ENCODE measurements at places on chromosomes 12 and 14.
A peak's percentile ranks its signal among the peaks of the same experiment; 100 is the strongest.

DNA sequence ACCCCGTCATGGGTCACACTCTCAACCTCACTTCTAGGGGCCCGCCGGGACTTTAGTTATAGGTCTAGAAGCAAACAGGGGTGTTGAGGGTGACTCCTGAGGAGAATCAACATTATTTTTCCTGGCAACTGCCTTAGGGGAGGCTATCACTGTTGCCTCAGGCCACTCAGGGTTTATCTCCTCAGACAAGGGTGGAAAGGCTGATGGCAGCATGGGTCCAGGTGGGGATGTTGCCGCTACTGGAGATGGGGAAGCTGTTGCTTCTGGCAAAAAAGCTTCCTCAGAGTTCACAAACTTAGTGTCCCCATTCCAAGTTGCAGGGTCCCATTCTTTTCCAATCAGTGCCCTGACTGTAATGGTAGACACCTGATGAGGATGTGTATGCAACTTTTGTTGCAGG, 467.4 kb upstream of the RGS6 start:
- no peak for DNase-seq

DNA sequence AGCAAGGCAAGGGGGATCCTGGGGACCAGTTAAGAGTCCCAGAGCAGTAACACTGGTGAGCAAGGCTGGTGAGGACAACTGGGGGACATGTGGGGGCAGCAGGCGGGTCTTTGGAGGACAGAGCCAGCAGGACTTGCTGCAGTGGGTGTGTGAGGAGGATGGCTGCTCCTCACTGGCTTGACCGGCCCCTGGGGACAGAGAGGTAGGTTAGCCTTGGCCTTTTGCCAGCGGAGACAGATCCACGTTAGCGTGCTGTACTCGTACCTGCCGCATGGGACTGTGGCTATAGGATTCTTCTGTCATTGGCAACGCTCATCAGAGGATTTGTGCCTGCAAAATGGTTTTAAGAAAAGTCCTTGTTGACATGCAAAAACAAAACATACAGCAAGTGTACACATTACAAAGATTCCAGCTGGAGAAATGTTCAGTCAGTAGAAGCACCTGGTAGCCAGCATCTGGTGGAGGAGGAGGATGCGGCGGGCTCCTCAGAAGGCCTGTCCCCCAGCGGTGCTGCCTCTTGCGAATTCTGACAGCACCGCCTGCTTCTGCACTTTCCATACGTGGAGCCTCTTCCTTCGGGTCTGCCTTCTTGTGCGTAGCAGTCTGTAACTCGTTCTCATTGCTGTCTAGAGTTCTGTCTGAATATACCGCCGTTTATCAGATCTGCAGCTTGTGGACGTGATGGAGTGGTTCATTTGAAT, 91.3 kb downstream of the EP400 start:
- DNase-seq: no peak

- DNase-seq: no peak
Observed at GRCh38 chr12:108479364-108480070, 35.6 kb upstream of the FICD start.

DNA sequence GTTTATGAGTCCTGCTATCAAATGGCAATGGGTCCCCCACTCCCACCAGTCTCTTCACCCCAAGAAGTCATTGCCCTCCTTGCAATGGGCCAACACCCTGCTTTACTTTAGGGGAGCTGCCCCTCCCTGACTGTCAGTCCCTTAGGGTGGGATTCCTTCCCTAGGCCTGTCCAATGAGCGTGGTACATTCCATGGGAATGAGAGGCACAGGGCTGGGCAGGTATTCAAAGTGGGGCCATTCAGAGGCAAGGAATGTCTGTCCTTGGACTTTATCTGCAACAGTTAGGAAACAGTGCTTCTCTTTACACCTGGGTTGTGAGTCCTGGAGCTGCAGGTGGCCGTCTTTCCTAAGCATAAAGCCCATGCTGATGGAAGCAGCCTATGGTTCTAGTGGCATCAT, 40.8 kb downstream of the TMEM132C start:
- DNase-seq: no peak

DNA sequence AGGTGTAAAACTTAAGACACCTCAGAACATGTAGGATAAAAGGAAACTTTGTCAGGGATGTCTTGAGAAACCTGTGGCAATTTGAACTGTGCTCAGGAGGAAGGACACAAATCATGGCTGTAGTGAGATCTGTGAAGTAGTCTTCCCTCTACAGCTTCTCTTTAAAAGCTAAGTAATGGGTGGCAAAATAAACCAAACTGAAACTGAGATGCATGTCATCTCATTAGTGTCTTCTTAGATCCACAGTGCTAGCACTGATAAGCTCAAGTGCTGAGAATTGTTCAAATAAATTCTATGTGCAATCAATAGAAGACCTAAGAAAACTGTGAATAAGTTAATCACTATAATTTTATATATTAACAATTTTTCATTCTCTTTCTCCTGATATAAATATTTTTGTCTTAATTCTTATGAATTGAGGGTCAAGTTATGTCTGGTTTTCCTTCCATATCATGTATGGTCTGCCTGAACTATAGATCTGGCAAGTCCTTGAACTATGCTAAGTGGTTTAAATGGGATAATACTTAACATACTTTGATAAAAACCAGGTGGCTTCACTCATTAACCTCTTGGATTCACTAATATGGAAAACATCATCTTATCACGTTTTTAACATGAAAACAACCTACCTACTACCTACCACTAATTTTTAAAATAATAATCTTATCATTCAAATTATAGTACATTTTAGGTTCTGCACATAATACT, 27.2 kb downstream of the SYT1 start:
- DNase-seq: no peak

DNA sequence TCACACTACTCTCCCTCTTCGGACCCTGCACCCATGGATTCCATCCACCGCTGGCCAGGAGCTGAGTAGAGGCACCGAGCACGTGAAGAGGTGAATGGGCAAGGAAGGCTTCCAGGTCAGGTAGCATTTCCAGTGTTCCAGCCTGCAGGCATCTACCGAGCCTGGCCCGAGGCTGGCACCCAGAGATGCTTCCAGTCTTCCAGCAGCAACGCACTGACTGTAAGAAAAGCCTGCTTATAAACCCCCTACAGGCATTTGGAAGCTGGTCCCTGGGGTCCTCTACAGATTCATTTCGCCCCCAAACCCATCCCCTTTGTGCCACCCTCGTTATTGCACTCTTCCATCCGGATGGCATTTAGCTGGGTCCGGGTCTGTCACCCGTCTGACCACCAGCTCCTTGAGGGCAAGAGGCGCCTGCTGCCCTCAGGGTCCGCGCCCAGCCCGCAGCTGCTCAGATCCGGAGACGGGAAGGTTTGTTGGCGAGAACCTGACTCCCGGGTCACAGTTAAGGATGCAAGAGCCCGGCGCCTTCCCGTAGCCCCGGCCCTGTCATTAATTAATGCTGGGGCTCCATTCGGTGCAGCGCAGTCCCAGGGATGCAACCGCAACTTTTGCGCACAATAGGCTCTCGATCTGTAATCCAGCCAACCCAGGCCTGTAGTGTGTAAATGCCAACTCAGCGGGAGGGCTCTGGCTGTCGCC, 614 bp upstream of the MARK3 start:
- no peak for DNase-seq

DNA sequence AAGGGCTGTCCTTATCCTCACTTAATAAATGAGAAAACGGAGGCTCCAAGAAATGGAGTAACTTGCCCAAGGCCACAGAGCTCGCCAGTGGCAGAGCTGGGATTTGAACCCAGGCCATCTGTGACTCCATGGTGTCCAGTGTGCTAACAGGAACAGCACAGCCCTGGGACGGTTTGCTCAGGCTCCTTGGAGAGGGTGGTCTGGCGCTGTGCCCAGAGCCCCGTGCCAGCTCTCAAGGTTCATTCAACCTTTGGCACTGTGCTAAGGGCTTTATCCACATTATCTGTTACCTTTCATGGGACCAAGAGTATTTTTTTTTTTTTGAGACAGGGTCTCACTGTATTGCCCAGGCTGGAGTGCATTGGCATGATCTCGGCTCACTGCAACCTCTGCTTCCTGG, 8.1 kb downstream of the DAO start:
- no peak for DNase-seq

- no peak for DNase-seq
Observed at GRCh38 chr12:89135976-89136634, 216.2 kb downstream of the DUSP6 start.

GRCh38 chr14:77752799-77753516, 8.0 kb downstream of the SNW1 start:
- no peak for DNase-seq

- no peak for DNase-seq
Observed at GRCh38 chr12:65069336-65069735, 51.8 kb downstream of the WIF1 start.

GRCh38 chr14:101761881-101762529, 496 bp downstream of the PPP2R5C start:
- DNase-seq: peak; percentile 47

GRCh38 chr14:61451491-61451890, 130.1 kb downstream of the PRKCH start:
- DNase-seq: no peak

DNA sequence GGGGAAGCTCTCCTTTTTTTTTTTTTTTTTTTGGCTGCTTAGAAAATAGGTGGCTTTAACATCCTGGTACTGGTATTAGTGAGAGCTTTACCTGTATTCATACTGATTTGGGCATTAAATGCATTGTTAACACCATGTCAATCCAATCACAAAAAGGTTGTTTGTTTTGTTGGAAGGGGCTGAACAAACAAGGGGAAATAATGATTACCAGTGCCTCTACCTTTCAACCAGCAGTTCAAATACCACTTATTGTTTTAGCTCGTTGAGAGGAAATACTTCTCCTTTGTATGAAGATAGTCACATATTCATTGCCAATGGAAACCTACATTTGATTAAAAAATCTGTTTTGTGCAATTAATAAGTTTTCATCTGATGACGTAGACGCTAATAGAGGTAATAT, 72.9 kb downstream of the MIPOL1 start:
- no peak for DNase-seq

- DNase-seq: no peak
Observed at GRCh38 chr12:82593901-82594396, 92.8 kb upstream of the TMTC2 start.

DNA sequence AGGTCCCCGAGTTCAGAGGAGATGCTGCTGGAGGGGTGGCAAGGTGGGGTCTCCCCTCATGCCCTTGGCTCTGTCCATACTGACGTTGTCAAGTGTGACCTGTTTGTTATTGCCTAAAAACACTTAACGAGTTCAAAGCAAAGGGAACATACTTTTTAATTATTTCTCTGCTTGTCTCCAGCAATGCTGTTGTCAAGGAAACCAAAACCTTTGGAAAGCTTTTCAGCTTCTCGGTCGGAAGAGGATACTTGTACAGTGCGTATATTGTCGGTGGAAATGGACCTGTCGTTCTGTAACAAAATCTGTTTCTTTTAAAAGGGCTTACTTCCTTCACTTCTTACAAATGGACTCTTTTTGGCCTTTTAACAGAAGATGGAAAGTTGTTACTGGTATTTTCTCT, 73.9 kb downstream of the SLC25A47 start:
- no peak for DNase-seq

- no peak for DNase-seq
Observed at GRCh38 chr12:1398673-1399072, 195.7 kb downstream of the FBXL14 start.

DNA sequence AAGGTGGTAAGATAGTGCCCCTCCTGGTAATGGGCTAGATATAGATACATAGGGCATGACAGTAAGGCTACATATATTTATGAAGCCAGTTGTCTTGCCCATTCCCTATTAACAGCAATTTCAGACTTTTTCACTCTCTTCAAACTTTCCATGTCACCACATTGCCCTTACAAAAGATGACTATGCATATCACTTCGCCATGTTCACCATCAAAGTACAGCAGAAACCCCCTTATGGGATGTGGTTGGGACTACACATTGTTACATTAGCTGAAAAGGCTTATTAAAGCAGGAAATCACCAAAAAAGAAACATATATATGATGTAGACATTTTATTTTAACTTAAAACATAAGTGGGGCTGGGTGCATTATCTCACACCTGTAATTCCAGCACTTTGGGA, 9.8 kb upstream of the SMCO2 start:
- DNase-seq: no peak

GRCh38 chr12:110995016-110995415, 74.6 kb upstream of the MYL2 start:
- DNase-seq: no peak

- DNase-seq: no peak
Observed at GRCh38 chr14:60396718-60397343, 89.0 kb downstream of the C14orf39 start.

GRCh38 chr12:89230376-89231315, 121.7 kb downstream of the DUSP6 start:
- DNase-seq: no peak

- no peak for DNase-seq
Observed at GRCh38 chr14:29353513-29353912, 574.1 kb downstream of the PRKD1 start.

GRCh38 chr14:100667656-100668055, 59.0 kb upstream of the DLK1 start:
- no peak for DNase-seq

- no peak for DNase-seq
Observed at GRCh38 chr14:67440513-67440912, 28.5 kb upstream of the PLEK2 start.

DNA sequence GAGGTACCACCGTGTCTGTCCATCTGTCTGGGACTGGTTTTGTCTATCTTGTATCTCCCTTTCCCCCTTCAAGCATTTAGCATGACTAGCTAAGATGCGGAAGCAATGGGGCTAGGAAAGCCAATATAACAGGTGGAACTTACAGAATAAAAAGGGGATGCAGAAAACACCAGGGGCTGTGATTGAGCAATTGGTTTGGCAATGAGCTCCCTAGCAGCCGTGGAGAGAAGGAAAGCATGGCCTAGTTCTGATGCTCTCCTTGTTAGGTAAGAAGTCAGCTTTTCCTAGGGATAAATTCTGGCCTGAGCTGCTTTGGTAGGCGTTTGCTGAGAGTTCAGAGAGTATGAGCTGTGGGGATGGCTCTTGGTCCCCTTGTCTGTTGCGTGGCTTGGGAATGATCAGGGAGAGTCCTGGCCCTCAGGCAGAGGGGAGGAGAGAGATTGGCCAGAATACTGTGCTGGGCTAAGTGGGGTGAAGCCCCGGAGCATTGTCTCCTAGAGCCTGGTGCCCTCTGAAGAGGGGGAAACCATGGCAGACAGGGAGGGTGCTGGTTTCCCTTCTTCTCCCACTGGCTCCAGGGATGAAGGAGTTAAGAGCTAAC, 7.1 kb downstream of the SETD1B start:
- DNase-seq: no peak

- no peak for DNase-seq
Observed at GRCh38 chr12:97681612-97682504, 219.3 kb downstream of the RMST start.

- DNase-seq: no peak
Observed at GRCh38 chr12:94717108-94717507, 66.8 kb upstream of the TMCC3 start.
